ENCODE measurements at places on chromosomes 5 and 9. TPM values are rescaled to one million over a fixed set of nuclear protein-coding genes. Genes with fewer than 3 reads are reported as not detected.
A peak's percentile ranks its signal among the peaks of the same experiment; 100 is the strongest.

Gene PLAC8L1
- 0.64 TPM for total RNA-seq

Gene SPATA31A3
- 0.35 TPM for total RNA-seq

Gene OSMR
- 1.5 TPM for total RNA-seq

- DNase-seq, result no peak
Observed at GRCh38 chr5:168238463-168238862, 53.0 kb upstream of the WWC1 start.

DNA sequence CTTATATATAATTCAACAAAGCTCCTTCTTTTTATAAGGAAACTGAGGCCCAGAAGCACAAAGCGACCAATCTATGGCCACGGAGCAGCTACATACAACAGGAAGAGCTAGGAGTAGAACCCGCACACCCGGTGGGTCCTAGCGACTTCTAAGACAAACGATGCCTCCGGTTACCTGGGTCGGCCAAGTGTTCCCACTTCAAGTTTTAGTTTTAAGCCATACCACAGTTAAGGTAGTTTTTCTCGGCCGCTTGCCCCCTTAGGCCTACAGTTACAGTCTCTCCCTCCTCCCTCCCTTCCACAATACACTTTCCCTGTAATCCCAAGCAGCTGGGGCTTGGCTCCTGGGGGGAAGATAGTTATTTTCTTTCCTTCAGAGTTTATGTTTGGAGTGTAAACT is 533 bp downstream of the SREK1IP1 start:
- DNase-seq, result peak; percentile 26

GRCh38 chr9:14080959-14081542 is 232.9 kb downstream of the NFIB start:
- DNase-seq, result no peak

DNA sequence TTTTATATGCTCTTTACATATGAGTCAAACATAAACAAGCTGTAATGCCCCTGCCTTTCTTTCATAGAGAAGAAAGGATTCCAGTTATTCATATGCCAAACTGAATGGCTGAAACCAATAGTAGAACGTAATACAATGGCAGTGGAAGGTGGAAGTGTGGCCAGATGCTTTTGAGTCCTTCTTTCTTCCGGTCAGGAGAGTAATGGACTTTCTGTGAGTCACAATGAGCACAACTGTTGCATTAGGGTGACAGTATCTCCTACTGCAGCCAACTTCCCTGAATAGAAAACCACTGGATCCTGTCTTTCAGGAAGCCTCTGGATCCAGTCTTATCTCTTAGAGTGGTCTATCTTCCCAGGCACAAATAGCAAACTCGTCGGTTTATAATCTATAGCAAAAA is 855.2 kb downstream of the MAT2B start:
- DNase-seq, result no peak

DNA sequence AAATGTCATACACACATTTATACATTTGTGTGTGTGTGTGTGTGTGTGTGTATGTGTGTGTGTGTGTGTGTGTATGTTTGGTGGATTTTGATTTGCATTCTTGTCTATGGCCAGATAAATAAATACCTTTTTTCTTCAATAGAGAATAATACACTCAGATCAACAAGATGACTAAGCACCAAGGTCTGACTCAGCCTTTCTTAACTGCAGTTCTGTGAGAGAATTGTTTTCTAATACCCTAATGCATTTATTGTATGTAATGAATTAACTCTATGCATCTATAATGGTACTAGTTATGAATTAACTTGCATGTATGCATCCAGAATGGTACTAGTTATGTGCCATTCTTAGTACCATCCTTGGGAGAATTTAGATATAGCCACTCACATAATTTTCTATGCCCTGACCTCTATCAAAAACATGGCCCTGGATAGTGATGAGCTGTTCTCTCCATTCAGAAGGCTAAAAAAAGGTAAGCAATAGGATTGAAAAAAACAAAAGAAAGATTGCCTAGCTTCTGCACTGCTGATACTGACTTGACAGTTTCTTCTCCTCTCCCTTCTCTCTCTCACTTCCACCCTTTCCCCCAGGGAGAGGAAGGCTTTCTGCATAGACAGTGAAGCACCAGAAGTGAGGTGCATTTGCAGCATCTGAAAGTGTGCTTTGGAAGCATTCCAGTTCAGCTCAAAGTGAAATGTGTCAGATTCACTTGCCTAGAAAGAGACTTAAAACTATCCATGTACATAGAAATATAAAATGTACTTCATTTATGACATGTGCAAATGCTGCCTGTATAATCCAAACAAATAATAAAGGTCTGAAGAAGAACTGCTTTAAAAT is 55.1 kb upstream of the CCDC112 start:
- DNase-seq, result no peak
